Common myeloid progenitor, CD34-positive (primary cell): ENCODE measurements at places on chromosomes 3 and 15.

- no peaks in the 10 kb centered on the region for H3K36me3 ChIP-seq
- DNase-seq, result no peak
- H3K4me1 ChIP-seq, result no peaks in the 10 kb centered on the region
- no peak overlapping the region for H3K27ac ChIP-seq
- H3K27me3 ChIP-seq, result no peaks in the 10 kb centered on the region
- no peak overlapping the region for H3K4me3 ChIP-seq
These were observed 5.7 kb downstream of the XIRP1 start for GRCh38 chr3:39186692-39187151.

- H3K4me3 ChIP-seq, result no peak overlapping the region
- H3K27ac ChIP-seq, result peak overlapping the region; percentile 92
- DNase-seq, result peak; percentile 92
- no peaks in the 10 kb centered on the region for H3K27me3 ChIP-seq
- peaks cover 41% of the 10 kb centered on the region for H3K4me1 ChIP-seq
These were observed 4.5 kb downstream of the HDC start for GRCh38 chr15:50260969-50261496.

GRCh38 chr3:12483872-12484197, 445 bp upstream of the TSEN2 start:
- H3K27ac ChIP-seq, result no peak overlapping the region
- no peak for DNase-seq
- peak overlapping the region; percentile 94 for H3K4me3 ChIP-seq
- H3K4me1 ChIP-seq, result peaks cover 14% of the 10 kb centered on the region
- H3K36me3 ChIP-seq, result peaks cover 5% of the 10 kb centered on the region

DNA sequence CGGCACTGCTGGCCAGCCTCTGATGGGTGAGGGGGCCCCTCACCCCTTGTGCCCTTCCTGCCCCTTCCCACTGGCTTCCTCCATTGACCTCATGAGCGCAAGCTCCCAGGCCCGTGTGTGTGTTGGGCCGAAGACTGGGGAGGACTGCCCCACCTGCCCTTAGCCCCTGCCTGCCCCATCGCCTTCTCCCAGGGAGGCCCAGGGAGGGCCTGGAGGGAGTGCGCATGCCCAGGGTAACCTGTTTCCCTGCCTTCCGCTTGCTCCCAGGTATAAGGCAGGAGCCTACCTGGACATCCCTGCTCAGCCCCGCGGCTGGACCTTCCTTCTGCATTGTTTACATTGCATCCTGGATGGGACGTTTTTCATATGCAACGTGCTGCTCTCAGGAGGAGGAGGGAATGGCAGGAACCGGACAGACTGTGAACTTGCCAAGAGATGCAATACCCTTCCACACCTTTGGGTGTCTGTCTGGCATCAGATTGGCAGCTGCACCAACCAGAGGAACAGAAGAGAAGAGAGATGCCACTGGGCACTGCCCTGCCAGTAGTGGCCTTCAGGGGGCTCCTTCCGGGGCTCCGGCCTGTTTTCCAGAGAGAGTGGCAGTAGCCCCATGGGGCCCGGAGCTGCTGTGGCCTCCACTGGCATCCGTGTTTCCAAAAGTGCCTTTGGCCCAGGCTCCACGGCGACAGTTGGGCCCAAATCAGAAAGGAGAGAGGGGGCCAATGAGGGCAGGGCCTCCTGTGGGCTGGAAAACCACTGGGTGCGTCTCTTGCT, 8.8 kb downstream of the DLL4 start:
- H3K36me3 ChIP-seq, result no peaks in the 10 kb centered on the region
- H3K27ac ChIP-seq, result no peak overlapping the region
- peak; percentile 51 for DNase-seq
- peaks cover 2% of the 10 kb centered on the region for H3K27me3 ChIP-seq

- DNase-seq, result no peak
- H3K4me3 ChIP-seq, result no peak overlapping the region
- H3K27ac ChIP-seq, result no peak overlapping the region
- no peaks in the 10 kb centered on the region for H3K36me3 ChIP-seq
- H3K4me1 ChIP-seq, result no peaks in the 10 kb centered on the region
These were observed 195.4 kb downstream of the FMN1 start for GRCh38 chr15:32998979-32999672.
